EH (cell line): ENCODE measurements at places on chromosomes 3 and 15.

DNA sequence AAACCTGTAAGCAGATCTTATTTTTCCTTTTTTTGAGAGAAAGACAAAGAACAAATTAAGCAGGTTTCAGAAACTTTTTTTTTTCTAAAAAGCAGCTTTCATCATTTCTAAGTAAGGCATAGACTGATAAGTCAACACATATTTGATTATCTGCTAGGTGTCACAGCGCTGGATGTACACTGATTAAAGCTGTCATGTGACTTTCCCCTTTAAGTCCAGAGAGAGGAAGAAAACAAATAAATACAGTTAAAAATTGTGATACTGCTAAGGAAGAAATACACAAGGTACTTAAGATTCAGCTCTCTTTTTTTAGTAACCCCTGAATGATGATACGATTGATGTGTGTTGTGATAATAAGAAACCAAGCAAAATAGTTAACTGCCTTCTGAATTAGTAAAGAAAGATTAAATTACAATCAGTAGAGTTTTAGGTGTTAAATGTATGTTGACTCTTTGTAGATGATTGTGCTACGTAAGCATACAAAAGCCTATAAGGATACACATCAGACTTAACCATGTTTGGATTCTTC is 2.8 kb downstream of the GLCE start:
- no peak for DNase-seq

GRCh38 chr3:197335428-197336132 is 37.2 kb upstream of the DLG1 start:
- DNase-seq = no peak

- DNase-seq = no peak
These were observed 612.8 kb upstream of the AGTR1 start for GRCh38 chr3:148084931-148085330.

DNA sequence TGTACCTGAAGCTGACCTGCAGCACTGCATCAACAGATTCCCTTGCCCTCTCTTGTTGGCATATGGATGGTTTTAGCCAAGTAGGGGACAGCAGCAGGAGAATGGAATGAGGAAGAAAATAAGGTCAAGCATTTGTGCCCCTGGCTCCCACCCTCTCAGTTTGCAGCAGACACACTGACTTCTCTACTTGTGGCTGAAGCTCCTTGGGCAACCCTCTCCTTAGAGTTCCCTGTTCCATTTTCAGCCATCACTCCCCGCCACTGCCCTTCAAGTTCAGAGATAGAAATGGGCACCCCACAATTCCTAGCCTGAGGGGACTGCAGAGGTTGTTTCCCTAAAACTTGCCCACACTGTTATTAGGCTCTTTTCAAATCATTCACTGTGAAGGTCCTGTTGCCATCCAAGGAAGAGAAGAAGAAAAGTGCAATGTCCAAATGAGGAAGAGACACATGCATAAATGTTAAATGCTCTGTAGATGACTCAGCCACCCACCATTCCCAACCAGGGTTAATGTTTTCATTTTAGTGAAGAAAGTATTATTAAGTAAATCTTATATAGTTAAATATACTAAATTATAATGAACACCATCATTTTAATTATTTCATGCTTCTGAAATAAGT is 295.9 kb upstream of the UBE2E2 start:
- DNase-seq = no peak

DNA sequence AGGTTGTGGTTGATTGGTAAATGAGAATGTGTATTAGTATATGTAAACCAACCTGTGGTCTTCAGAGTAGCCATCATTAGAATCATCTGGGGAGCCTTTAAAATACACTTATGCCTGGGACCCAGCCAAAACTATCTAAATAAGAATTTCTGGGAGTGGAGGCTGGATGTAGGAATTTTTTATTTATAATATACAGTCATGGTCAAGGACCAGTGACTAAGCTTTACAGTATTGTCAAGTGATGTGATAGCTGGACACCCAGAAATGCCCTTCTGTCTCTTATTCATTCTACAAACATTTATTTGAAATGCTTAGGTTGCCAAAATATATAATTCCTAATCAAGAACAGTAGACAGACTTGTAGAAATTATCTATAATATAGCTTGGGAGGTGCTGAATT is 132.2 kb downstream of the MBNL1 start:
- DNase-seq = peak; percentile 93

- no peak for DNase-seq
These were observed 16.1 kb upstream of the CSPG5 start for GRCh38 chr3:47594792-47595191.

- peak; percentile 23 for DNase-seq
These were observed 7.4 kb upstream of the OCA2 start for GRCh38 chr15:28106294-28107110.

- DNase-seq = no peak
These were observed 108.8 kb downstream of the SQOR start for GRCh38 chr15:45743426-45744235.

- no peak for DNase-seq
These were observed 14.6 kb downstream of the MRPS25 start for GRCh38 chr3:15050405-15051092.

DNA sequence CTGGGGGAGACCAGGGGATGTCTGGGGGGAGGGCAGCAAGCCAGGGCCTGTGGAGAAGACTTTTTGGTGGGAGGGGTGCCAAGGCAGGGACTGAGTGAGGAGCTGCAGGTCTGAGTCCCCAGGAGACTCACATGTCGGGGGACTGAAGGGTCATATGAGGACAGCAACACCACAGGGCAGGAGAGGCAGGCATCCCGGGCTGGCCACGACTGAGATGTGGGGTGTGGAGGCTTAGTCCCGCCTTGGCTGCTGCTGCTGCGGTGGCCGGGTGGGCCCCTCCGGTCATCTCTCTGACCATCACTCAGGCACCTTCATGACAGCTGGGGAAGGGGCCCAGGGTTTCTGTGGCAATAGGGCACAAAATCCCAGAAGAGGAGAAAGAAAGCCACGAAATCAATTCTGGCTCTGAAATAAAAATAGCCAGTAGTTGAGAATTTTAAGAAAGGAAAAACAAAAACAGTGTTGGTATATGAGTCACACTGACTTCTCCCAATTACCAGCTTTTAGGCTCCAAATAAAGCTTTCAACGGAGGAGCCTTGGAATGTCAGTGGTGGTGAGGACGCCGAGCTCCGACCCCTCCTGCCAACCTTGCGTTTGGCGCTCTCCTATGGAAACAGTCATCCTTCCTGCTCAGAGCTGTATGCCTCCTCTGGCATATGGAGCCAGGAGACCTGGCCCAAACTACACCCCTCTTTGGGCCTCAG is 52.9 kb upstream of the ITGA11 start:
- peak; percentile 96 for DNase-seq

GRCh38 chr3:75171630-75172230 is 492.4 kb upstream of the FRG2C start:
- peak; percentile 6 for DNase-seq

DNA sequence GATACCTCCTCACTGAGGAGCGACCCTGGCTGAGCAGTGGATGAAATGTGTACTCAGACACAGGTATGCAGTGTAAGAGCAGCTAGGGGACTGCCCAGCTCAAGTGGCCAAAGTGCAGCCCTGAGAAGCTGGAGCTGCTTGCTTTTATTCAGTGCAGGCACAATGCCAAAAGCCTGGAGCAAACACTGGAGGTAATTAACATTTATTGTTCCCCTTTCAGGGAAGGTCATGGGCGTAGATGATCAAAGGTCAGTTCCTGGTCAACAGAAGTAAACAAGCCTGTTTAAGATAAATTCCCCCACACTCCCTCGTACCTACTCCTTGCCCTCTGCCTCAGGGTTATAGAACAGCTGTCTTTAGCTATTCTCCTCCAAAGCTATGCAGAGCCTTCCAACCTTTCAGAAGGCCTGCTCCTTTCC is 17.5 kb downstream of the PLA2G4F start:
- DNase-seq = no peak

DNA sequence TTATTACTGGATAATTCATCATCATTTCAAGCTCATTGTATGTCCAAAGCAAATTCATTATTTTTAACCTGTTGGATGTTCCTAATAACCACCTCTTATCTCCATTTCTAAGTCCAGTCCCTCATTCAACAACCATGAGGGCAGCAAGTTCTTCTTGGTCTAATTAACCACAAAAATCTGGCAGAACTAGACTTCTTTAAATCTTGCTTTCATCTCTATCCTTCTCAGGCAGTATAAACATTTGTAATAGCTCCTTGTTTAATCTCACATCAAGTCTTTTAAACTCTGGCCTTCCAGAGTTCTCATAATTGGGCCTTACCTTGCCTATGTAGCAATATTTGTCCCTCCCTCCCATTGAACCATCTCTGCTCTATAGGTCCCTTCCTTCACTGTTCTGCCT is 17.0 kb upstream of the GHSR start:
- DNase-seq = no peak

DNA sequence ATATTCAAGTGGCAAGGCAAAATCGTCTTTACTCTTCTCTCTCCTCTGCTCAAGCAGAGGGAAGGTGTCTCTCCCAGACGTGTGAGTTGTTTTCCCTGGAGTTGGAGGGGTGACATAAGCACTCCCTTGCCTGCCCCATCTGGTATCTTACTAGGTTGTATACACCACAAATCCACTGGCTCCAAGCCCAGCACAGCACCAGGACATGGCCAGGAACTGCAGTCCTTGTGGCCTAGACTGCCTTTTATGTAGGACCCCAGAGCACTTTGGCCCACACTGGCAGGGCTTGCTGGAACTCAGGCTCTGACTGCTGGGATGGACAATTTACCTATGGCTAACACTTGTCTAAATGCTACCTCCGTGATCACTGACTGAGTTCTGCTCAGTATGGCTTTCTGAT is 34.0 kb downstream of the DZIP3 start:
- DNase-seq = peak; percentile 6

- DNase-seq = peak; percentile 76
These were observed 847 bp downstream of the WHAMM start for GRCh38 chr15:82810061-82810889.
